Vagina (tissue), 2 donors: ENCODE measurements at places on chromosomes 2 and 18. TPM values are rescaled to one million over a fixed set of nuclear protein-coding genes. Genes with fewer than 3 reads are reported as not detected.

Gene UGT1A3
- total RNA-seq: not detected

DNA sequence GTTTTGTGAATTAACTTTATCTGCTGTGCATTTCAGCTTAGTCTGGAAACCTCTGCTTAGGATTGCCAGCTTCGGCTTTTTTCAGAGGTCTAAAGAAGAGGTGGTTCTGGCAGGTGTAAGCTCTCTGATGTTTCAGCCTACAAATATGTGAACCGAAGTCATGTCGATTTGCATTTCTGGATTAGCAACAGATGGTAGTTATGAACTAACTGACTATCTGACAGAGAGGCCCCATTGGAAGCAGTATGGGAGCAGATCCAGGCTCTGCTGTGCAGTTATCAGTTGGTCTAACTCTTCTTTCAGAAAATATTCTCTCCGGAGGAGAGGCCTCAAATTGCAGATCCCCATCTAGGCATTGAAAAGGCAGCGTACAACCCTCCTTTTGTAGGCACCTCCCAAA is 32.7 kb upstream of the SPRED2 start:
- no peak for DNase-seq

DNA sequence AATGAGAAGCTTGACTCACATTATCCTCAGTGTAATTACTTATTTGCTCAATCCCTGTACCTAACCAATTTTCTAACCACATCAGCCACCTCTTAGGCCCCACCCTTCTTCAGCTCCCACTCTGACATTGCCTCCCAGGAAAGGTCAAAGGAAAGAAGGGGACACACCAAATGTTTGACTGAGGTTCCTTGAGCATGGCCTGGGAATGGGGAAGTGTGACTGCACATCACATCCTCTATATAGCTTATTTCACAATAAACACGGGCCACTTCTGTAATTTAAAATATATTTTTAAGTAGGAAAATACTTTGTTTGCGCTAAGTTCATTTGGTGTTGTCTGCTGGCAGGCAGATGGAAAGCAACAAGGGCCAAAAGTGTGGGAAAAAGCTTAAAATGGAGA is 3.0 kb upstream of the FIGLA start:
- no peak for DNase-seq

GRCh38 chr2:42128721-42129486 is 40.2 kb upstream of the EML4 start:
- DNase-seq: no peak

- DNase-seq: peak; percentile 72
These were observed 15.3 kb downstream of the WNT10A start for GRCh38 chr2:218895759-218896500.

- DNase-seq: no peak
These were observed 64.1 kb upstream of the EHBP1 start for GRCh38 chr2:62641410-62641843.

Gene RAB17
- not detected for total RNA-seq

- DNase-seq: no peak
These were observed 5.4 kb downstream of the GCC2 start for GRCh38 chr2:108454440-108454839.

DNA sequence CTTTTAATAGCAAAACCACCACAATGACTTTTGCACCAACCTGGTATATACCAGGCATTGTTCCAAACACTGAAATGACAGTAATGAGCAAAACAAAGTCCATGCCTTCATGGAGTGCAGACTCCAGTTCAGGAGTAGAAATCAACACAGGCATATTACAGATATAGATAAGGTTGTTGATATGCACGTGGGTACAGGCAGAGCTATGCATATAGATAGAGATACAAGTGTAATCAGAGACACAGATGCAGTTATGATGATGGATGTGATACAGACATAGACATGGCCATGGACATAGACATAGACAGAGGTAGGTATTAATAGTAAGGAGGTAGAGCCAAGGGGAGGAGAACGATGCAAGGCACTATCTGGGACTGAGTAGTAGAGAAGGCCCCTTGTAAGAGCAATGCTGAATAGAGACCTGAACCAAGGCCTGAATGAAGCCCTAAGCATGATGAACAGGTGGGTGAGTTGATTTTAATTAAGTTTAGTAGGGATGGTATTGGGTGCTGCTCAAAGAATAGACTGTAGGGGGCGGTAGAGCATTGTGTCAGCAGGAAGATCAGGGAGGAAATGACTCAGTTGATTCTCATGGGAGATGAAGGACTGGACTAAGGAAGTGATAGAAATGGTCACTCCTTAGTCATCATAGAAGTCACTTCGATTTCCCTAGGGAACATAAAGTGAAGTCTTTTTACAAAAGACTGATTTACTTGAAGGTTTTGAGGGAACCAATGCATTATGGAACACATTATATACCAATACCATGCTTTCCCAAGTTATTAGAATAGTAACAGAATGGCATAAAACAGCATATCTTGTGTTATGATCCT is 39.4 kb downstream of the CMPK2 start:
- no peak for DNase-seq
